ENCODE measurements at places on chromosomes 3 and 15. TPM values are rescaled to one million over a fixed set of nuclear protein-coding genes. Genes with fewer than 3 reads are reported as not detected.

GRCh38 chr3:8324747-8325146, 176.9 kb upstream of the LMCD1 start:
- DNase-seq, result peak; percentile 54

DNA sequence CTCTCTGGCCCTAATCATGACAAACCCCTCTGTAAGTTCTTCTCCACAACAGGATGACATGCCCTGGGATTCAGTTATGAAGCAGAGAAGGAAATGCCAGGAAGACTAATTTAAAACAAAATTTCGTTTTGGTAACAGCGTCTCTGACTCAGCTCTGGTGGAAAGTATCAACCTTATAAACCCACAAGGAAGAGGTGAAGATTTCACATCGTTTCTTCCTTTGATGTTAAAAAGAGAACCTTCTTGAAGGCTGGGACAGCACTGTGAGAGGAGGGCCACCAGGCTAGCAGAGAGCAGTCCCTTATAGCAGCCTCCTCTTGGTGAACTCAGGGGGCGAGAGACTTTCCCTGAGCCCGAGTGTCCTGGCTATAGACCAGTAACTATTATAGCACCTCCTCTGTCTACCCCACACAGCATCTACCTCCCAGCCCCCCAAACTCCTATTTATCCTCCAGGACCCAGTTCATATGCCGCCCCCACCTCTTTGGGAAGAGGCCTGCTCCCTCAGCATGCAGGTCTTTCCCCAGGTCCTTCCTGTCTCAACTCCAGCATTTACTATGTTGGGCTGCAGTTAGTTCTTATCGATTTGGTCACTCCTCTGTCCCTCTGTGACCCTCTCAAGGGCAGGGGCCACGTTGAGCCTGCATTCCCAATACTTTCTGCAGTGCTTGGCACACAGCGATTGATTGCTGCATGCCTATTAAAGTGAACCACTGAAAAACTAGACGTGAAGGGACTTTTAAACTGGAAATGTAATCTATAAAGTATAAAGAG, 321.5 kb upstream of the ICE2 start:
- no peak for DNase-seq

DNA sequence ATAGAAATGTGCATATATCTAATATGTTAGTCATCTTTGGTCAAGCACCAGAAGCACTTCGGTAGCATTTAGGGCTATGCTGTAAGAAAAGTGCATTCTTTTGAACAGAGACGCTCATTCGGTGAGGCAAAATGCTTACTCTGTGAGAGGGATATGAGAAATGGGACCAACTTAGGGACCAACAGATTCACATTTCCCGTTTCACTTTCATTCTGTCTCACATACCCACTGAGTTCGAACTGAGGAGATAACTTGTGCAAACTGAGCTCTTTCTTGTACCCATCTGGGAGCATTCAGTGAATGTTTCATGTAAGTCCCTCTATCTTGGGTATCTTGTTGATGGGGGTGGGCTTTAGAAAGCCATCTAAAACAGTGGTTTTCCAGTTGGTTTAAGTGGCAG, 135.3 kb downstream of the FEZF2 start:
- no peak for DNase-seq

GRCh38 chr15:77503764-77504163, 83.1 kb downstream of the HMG20A start:
- no peak for DNase-seq

- no peak for DNase-seq
These were observed 14.7 kb upstream of the RYR3 start for GRCh38 chr15:33296050-33296449.

DNA sequence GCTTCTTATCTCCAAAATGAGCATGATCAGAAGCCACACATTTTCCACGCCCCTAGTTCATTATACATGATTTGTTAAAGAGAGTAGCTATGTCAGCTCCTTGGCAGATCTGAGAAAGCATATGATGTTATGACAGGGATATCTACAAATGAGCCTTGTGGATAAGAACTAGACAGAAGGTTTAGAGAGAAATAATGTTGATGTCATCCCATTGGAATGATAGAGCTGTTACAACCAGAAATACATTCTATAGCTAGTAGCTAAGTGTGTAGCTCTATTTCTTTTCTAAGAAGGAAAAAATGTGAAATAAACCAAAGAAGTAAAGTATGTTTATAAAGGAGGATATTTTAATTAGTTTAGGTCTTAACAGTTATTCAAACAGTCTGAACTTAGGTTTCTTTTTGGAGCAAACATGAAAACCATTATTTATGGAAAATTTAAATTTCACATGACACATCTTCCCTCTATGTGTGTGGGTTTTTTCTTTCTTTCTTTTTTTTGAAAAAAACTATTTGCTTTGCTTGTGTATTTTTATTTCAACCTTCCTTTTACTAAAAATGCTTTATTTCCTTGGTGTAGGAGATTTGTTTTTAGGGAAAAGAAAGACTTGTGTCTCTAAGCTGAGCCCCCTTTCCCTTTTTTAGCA, 167.7 kb downstream of the GHSR start:
- DNase-seq, result no peak

DNA sequence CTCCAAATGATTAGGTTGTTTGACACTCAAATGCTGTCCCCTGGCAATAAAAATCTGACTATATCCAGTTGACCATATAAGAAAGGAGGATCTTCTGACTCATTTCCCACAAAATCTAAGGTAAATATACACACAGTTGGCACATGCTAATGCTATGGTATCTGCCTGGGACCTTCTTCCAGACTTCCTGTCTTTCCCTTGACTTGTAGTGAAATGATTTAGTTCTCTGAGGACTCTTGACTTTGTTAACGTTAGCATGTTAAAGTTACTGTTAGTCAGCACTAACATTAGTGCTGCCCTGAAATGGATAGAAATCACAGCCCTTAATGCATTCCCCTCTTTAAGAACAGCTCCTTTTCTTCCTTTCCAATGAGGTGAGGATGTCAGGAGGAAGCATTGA, 124.3 kb upstream of the LSAMP start:
- no peak for DNase-seq

DNA sequence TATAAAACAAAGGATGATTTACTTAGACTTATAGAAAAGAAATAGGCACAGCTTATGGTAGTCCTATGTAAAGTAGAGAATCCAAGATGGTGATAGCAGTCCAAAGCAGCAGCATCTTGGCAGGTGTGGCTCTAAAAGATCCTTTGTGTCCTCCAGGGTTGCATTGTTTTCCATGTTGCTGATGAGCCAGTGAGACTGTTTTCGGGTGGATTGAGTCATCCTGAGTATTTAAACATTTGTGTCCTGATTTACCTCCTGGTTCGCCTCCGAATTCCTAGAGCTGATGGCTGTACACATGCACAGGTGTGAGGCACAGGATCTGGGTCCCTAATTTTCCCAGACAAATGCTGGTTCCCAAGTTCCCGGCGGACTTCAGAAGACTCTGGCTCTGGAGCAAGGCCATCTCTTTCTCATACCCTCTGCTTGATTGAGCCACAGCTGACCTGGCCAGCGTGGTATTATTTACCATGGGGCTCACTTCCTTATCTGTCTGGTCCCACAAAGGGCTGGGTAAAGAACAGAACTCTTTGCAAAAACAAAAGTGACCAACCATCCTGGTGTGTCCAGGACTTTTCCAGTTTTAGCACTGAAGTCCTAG, 51.0 kb downstream of the ARNT2 start:
- no peak for DNase-seq

- no peak for DNase-seq
These were observed 18.3 kb upstream of the ONECUT1 start for GRCh38 chr15:52808441-52808840.

DNA sequence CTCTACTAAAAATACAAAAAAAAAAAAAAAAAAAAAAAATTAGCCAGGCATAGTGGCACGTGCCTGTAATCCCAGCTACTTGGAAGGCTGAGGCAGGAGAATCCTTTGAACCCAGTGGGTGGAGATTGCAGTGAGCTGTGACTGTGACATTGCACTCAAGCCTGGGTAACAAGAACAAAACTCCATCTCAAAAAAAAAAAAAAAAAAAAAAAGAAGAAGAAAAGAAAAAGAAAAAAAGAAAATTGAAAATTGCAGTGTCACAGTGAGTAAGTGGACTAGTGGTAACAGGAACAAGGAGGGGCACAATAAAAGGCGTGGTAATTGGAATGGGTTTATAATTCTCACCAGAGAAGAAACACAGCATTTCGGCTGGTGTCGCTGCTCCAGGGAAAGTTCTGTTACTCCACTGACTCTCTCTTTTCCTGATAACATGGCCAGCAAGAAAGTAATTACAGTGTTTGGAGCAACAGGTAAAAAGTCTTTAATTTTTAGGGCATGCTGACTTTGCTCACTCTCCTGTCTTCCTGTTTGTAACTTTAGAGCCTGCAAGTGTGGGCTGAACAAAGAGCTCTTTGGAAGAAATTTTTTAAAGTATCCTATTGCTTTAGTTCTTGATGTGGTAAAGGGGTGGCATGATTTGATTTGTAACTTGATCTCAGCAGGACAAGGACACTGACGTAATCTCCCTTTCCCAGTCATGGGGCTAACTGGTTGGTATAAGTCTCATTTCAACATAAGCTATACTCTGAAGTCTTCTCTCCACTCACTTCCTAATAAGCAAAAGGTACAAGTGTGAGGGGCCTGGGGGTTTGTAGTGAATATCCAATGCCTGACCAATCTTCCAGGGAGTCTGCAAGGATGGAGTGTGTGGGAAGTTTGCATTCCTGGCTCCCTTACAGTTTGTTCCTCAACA, 22.1 kb upstream of the TRA2B start:
- DNase-seq, result no peak

GRCh38 chr15:73786538-73786937, 33.4 kb upstream of the INSYN1 start:
- DNase-seq, result no peak

GRCh38 chr3:128577711-128578110, 72.9 kb downstream of the RPN1 start:
- no peak for DNase-seq

GRCh38 chr3:71413572-71413971, 170.0 kb downstream of the FOXP1 start:
- no peak for DNase-seq

DNA sequence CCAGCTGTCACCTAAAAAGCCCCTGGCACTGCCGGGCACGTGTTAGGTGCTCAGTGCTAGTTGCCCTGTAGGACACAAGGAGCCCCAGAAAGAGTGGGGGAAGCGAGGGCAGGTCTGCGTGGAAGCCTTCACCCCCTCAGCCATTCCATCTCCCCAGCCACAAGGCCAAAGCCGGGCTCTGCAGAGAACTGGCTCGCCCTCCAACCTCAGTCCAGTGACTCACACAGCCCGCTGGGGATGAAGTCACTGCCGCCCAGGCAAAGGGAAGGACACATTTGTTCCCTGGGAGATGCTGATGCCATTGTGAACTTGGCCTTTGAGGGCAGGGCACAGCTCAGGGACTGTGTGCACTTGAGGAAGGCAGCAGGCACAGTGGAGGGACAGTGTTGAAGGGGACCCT, 48.1 kb downstream of the IQSEC1 start:
- no peak for DNase-seq

GRCh38 chr3:45112939-45113338, 33.2 kb downstream of the CDCP1 start:
- DNase-seq, result no peak

GRCh38 chr3:164174059-164174458, 904.2 kb downstream of the SI start:
- no peak for DNase-seq

ADGRG7 gene
- total RNA-seq, result not detected

IGDCC3 gene
- total RNA-seq, result not detected

FOXL2NB gene
- not detected for total RNA-seq

KLF15 gene
- total RNA-seq, result 22.7 TPM

SPINT1 gene
- 4.0 TPM for total RNA-seq

CCR2 gene
- 3.7 TPM for total RNA-seq

AADACL2 gene
- not detected for total RNA-seq

GOLGA8S gene
- 1.5 TPM for total RNA-seq

ECE2 gene
- not detected for total RNA-seq

UNC13C gene
- total RNA-seq, result 0.04 TPM

GOLGA6B gene
- not detected for total RNA-seq

GOLGA8T gene
- 1.5 TPM for total RNA-seq

Measured in sciatic nerve (tissue), 2 donors.